Activated naive CD8-positive, alpha-beta T cell treated with anti-CD3 and anti-CD28 coated beads, Interleukin-2, amount 50 U/mL, for 24 hours (primary cell): ENCODE measurements at places on chromosomes 2 and 18.

- DNase-seq, result no peak
Measured at GRCh38 chr2:102801858-102802699, 40.2 kb downstream of the TMEM182 start.

DNA sequence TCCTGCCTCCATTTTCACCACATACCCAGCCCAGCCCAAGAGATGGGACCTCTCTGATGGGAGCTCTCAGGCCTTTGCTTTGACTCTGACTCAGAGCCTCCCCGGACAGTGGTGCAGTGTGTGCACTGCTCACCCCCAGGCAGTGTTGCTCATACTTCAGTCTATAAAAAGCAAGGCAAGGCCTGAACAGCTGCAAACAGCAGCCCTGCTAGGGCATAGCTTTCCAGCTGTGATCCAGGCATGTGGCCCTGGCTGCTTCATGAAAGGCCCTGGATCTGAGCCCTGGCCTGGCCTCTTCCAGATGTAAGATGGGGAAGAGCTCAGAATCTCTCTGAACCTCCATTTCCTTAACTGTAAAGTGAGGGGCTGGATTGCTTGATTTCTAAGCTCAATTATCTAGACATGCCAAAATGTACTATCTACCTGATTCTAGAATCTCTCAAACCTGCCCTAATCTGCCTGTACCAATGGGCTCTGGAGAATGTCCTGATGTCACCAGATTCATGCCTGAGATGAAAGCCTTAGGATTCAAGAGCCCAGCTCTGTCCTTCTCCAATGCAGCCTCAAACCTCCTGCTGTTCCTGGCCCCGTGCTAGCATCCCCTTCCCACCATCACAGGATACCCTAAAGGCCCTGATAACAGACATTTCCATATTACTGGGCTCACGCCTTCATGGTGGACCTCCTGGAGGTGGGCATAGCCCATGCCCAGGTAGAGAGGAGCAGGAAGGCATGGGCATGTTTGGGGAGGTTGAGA lies 206.9 kb downstream of the ARL4C start:
- peak; percentile 60 for DNase-seq

DNA sequence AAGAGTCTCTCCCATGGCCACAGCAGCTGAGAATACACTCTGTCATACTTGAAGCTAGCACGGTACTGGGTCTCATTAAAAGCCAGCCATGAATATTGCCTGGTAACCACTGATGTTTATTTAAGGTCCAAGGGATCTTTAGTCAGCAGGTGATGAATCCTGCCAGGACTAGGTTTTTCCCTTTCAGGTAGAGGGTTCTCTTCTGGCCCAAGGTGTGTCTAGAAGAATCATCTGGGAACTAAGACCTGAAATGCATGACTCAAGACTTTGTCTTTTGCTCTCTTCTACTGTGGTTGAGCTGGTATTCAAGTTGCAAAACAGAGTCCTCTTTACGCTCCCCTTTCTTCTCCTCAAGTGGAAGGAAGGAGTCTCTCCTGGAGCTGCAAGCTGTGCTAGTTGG lies 400.5 kb upstream of the FSIP2 start:
- DNase-seq, result no peak

DNA sequence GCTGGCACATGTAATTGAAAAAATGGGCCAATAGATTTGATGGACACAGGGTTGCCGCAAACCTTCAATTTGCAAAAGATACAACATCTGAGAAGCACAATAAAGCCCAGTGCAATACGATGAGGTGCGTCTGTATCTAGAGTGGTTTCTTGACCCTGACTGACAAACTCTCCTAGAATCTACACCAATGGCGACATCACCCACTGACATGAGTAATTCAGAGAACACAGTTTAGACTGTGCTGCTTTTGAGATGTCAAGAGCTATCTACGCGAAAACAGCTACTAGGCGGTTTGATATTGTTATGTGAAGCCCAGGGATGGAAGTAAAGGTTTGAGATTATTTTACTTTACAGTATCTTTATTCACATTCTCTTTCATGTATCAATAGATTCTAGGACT lies 104.9 kb downstream of the EIPR1 start:
- DNase-seq, result no peak

DNA sequence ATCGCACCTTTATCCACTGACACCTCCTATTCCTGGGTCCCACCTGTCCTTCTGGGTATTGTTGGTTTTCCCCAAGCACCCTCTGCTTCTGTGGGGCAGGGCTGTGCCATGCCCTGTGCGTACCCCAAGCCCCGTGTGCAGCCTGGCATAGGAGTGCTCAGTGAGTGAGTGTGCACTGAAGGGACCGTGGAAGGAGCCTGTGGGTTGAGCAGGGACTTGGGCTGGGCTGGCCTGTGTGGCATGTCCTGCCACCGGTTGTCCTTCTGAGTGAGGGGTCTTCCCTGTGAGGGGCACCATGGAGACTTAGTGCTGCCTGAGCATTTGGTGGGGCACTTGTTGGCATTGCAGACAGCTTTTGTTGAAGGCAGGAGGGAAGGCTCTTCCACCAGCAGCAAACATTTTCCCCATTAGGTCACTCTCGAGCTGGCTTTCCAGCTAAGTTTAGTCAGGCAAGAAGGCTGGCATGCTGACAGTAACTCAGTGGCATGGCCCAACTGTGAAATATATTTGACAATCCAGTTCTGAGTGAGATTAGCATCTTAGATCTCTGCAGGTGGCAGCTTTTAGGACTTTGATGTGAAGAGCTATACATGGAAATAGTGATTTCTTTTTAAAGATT lies 64.7 kb downstream of the LPIN1 start:
- no peak for DNase-seq
